NCI-H524 (cell line): ENCODE measurements at places on chromosomes 7 and 10.

DNA sequence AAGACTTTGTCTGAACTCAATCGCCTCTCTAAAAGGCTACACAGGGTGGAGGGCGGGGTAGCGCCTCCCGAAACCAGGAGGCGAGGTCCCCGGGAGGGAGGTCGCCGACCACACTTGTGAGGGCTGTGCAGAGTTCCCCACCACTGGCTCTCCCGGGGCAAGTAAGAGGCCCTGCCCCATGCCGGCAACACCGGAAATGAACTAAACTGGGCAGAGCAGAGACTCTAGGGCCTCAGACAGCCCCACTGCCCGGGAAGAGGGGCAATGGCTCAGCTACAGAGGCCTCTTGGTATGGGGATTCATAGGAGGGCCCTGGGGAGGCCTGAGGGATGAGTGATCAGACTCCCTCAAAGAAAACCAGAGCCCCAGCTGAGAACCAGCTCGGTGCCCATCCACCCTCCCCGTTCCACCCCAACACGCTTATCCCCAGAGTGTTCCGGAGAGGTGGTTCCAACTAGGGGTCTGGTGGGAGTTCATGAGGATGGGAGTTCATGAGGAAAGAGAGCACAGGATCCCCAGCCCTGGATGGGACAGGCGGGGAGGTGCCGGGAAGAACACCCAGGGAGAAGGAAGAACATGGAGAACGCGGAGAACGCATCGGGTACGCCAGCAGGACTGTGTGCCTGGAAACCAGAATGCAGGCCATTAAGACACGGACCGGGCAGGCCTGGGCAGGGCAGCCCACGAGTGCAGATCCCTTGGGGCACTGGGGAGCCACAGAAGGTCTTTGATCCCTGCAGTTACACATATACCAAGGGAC lies 89.4 kb upstream of the MYL10 start:
- no peak for DNase-seq

- peak; percentile 66 for DNase-seq
Measured at GRCh38 chr10:48656241-48656913, 28.3 kb upstream of the WDFY4 start.

DNA sequence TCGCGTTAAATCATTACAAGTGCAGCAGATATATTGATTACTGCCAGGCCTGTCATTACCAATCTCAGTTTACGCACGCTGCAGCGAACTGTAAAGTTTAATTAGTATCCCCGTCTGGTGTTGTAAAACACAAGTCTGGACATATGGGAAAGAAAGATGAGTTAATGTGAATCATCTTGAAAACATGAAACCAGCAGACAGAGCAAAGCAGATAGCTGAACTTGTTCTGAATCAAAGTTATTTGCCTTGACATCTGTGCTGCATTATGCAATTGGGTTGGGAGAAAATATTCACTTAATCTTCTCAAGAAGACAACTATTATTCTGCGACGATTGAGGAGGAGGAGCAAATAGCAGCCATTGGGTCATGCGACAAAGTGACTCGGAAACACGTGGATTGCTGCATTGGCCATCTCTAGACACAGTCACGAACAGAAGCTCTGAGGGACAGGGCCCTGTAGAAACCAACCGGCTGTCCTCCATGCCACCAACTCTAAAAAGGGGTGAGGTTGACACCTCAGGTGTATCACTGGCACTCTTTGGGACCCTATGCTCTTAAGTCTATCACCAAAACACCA lies 156.3 kb upstream of the C7orf33 start:
- peak; percentile 93 for DNase-seq

DNA sequence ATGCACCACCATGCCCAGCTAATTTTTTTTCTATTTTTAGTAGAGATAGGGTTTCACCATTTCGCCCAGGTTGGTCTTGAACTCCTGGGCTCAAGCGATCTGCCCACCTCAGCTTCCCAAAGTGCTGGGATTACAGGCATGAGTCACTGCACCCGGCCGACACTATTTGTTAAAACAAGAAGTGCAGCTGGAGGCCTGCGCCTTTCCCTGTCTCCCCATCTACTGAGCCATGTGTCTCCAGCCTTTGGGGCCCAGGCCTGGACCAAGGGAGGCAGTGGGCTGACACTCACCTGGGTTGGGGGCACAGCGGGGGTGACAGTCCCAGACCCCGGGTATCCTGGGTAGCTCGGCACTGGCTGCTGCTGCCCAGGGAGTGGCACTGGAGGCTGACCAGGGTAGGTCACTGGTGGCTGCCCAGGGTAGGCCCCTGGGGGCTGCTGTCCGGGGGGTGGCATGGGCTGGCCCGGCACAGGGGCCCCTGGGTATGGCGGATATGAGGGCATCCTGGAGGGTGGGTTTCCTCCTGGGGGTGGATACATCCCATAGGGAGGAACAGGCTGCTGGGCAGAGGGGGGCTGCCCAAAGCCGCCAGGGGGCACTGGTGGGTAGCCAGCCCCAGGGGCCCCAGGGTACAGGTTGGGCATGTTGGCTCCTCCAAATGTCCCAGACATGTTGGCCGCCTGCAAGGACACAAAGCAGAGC lies 36.3 kb downstream of the PLAC9 start:
- DNase-seq, result no peak

GRCh38 chr7:70925411-70926115 lies 206.4 kb upstream of the GALNT17 start:
- DNase-seq, result no peak

- DNase-seq, result no peak
Measured at GRCh38 chr7:120475994-120476393, 203.0 kb downstream of the KCND2 start.

DNA sequence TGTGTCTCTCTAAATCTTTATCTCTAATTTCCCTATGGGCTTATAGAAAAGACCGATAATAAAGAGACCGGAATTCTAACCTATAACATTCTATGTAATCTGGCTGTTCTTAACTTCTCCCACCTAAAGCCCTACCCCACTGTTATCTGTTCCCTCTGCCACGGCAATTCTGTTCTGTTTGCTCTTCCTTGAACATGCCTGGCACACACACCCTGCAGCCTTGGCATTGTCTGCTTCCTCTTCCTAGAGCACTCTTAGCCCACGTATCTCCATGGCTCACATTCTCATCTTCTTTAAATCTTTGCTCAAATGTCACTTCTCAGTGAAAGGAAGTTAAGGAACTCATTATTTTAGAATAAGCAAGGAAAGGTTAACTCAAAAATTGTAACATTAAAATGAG lies 309.2 kb downstream of the GPR158 start:
- DNase-seq, result no peak

DNA sequence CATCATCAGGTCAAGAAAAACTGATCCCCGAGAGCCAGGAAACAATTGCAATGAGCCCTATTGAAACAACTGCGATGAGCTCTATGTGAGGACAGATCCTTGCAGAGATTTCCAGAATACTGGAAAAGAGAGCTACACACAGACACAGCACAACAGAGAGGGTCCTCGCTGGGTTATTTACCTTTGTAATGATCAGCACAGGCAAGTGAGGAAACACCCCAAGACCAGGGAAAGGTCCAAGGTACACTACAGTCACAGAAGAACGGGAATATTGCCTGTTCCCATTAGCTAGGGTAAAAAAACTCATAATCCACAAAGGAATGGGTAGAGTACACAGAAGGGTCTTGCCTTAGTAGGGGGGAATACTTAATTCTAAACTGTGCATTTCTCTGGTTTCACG lies 152.7 kb downstream of the ZNF438 start:
- DNase-seq, result no peak

DNA sequence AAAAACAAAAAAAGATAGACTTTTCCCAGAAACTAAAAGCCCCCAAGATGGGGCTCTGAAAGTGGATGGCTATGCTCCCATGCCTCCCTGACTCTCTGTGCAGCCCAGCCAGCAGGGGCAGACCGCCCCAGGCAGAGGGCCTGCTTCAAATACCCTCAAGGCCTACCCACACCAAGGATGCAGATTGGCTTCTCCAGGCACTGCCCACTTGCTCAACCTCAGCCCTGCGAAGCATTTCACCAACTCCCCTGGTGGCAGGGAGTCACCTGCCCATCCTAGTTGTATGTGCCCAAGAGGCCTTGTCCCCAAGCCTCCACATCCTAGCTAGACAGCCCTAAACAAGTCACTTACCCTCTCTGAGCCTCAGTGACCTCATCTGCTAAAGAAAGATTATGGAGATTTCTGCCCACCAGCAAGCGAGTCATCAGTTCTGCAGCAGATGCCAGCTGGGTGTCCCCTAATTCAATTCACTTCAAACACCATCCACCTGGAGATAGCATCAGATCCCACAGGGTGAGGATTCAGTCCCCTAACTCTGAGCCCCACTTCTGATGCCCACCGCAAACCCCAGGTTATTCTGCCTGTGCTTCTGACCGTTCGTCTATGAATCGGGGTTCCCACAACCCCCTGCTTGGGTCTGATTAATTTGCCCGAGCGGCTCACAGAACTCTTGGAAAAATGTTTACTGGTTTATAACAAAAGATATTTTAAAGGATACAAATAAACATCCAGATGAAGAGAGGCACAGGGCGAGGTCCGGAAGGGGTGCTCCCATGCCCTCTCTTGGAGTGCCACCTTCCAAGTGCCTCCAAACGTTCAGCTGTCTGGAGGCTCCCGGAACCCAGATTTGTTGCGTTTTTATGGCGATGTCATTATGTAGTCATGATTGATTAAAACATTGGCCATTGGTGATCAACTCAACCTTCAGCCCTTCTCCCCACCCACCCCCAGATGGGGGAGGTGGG lies 18.6 kb upstream of the ZMIZ1 start:
- no peak for DNase-seq

- DNase-seq, result no peak
Measured at GRCh38 chr10:88759366-88760101, at the start of gene LIPN. Gene LIPN, plus strand, starts transcription at chr10:88760020. Its CDS starts 1,386 bp downstream, at chr10:88761406.

- DNase-seq, result no peak
Measured at GRCh38 chr7:102891693-102892261, 21.0 kb upstream of the LRRC17 start.
